ENCODE measurements at places on chromosomes 1 and 21.

DNA sequence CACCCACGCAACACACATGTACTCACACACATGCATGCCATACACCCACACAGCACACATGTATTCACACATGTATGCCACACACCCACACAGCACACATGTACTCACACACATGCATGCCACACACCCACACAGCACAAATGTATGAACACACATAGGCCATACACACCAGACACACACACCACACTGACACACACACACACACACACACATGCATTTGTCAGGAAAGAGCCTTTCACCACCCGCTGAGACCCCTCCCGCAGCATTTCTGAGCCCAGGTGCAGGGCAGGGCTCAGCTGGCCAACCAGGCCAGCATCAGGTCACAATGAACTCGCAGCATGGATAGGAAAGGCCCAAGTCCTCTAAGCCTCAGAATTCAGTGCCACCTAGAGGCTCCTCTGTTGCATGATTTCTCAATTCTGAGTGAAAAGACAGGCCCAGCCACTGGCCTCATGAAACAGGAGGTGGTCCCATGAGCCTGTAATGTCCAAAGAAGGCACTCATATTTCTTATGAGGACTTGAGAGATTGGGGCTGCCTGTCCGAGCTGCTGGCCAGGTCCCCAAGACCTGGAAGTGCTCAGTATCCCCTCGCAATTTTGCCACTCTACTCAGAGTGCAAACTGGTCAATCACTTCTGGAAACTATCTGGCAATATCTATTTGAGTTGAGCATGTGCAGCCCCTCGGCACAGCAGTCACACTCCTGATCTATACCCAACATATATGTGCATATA, 57.3 kb downstream of the PSMG1 start:
- DNase-seq, result no peak

DNA sequence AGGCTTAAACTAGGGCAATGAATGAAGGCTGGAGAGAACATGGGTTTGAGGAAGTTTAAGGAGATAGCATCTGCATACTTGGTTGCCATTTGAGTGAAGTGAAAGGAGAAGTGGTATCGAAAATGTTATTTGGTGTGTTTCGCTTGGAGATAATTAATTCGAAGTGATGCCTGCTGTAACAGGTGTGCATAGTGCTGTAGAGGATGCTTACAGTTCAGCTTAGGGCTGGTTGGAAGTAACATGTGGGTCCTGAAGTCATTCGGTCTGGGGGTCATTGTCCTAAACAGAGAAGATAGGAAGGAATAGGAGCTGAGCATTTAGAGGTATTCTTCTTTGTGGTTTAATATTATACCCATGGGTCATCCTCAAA, 301 bp upstream of the NUDT17 start:
- no peak for DNase-seq

DNA sequence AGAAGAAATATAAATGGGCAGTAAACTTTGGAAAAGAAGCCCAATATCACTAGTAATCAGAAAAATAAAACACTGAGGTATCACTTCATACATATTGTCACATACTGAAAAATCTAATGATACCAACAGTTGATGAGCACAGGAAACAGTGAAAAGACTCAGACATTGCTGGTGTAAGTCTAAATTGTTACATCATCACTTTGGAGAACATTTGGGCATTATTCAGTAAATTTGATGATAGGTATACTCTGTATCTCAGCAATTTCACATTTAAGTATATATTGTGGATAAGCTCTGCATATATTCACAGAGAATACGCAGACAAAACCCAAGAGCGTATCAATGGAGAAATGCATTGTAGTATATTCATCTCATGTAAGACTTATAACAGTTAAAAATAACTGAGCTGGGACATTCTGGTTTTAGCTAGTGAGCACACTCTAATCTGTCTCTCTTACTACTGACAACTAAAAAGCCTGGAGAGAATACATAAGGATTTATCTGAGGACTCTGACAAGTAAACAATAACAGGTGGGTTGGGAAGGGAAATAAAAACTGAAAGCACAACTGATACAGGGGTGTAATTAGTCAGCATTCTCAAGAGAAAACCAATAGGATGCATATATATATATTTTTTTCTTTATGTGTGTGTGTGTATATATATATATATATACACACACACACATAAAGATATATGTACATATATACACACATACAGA, 212.7 kb upstream of the JUN start:
- DNase-seq, result no peak

DNA sequence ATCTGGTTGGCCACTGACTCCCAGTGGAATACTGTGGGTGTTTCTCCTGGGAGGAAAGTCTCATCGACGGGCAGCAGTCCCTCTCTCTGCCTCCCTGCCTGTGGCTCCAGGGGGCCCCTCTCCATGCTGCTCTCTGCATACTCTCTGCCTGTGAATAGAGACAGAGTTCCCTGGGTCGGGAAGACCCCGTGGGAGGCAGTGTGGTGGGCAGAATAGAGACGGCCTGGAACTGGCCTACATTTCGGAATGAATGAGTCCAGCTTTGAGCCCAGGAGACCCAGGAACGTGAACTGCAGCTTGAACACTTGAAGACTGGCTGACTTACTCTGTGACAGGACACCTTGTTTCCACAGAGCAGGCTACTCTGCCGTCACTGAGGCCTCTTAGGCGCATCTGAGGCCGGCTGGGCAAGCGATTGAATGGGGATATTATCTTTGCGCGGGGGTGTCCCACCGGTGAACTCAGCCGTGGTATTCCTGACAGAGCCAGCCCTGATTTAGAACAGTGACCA, 64.0 kb downstream of the KIF21B start:
- DNase-seq, result no peak

DNA sequence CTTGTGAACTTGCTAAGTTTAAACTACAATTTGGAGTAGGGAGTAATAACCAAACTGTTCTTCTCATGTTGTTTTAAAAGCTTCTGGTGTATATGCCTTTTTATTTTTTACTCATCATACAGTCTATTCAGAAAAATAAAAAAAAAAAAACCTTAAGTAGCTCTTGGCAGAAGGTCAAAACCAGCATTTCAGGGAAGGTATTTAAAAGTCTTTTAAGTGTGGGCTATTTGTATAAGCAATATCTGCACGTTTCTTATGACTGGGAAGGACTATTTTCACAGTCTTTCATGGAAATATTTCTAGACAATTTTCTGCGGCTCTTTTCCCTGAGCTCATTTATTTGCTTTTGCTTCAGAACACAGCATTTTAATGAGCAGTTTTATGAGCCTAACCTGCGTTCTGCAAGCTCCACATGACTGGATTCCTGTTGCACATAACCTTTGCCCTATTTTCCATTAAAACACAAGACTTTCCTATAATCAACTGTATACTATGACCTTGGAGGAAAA, 60.9 kb upstream of the C1orf105 start:
- no peak for DNase-seq

DNA sequence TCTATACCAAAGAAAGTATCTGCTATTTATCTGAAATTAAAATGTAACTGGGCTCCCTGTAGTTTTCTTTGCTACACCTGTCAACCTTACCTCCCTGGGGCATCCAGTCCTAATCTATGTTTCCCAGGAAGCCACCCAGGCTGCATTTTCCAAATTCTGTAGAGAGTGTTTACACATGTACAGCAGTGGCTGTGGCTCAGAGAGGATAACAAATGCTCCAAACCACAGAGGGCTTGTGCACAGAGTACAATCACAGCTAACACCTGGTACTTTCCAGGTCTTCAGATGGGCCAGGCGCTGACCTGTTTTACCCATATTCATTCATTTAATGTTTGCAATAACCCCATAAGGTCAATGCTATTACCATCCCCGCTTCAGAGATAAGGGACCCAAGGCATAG, 146.5 kb upstream of the TNR start:
- DNase-seq, result no peak

GRCh38 chr1:43499898-43500297, 30.8 kb upstream of the PTPRF start:
- no peak for DNase-seq

DNA sequence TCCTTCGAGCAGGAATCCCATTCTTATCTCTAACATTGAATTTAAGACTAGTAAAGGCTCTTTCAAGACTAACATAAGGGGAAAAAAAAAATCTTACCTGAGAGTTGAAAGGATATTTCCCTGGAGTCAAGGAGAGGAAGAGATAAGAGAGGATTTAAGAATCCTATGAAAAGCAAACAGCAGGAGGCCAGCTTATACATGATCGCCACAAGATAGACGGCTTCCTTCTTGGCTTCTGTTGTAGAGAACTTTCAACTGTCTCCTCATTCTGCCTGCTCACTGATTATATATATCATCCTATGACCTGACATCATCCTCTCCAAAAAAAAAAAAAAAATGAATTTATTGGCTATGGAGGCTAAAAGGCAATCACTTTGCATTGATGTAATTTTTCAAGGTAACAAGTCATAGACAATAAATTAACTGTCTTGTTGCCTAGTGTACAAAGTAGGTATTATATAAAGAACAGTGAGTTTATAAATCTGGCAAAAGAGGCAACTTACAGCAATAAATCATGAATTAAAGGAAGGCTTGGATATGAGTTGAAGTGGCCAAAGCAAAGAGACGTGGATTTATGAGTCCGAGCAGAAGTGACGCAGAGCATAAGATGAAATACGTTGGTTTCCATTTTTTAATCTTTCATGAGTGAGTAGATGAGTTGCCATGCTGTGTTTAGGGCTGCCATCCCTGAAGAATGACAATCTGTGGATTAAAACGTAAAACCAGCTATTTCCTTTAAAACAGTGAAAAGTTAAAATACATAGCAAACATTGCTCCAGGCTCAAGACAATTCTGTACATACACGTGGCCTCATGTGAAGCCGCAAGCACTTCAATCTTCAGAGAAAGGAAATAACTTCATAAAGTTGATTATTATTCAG, at the start of gene UTS2:
UTS2 (minus strand) TSS at position 262 of the 880 bp plus-strand sequence; CDS start at position 200, 62 bp downstream.
- no peak for DNase-seq

DNA sequence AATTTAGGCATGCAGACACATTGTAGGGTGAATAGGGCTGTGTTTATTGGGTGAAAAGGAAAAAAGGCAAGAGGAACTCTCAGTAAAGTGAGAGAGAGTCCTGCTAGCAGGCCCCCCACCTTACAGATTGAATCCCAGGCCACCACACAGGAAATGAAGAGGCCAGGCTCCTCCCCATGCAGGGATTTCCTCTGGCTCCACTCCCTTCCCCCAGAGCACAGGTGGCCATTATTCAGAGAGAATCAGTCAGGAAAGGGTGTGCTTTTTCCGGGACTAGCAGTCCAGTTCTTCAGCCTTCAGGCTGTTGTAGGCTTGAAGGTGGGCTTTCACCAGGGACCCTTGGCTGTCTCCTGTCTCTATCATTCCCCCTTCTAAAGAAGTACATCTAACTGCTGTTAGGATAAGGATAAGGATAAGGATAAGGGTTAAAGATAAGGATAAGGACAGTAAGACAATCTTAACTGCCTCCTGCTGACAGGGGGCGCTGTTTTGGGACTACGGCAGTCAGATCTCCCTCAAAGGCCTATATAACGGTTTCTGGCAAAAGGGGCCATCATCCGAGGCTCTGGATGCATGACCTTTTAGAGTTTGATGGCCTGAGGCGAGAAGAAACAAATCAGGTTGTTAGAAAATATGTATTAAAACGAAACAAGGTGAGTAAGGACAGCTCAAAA, 26.3 kb downstream of the ZNF648 start:
- DNase-seq, result no peak

DNA sequence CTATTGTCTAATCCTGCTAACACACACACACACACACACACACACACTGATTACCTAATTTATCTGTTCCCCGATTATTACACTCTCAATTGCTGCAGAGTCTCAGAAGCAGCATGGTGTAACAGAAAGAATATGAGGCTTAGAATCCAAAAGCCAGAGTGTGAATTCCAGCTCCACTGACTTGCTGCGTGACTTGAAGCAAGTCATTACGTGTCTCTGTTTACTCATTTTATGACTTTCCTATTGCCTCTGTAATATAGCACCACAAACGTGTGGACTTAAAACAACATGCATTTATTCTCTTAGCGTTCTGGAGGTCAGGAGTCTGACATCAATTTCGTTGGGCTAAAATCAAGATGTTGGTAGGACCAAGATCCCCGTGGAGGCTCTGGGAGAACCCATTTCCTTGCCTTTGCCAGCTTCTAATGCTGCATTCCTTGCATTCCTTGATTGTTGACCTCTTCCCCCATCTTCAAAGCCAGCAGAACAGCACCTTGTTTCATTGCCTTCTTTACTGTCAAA, 55.9 kb upstream of the ATP5PO start:
- no peak for DNase-seq

DNA sequence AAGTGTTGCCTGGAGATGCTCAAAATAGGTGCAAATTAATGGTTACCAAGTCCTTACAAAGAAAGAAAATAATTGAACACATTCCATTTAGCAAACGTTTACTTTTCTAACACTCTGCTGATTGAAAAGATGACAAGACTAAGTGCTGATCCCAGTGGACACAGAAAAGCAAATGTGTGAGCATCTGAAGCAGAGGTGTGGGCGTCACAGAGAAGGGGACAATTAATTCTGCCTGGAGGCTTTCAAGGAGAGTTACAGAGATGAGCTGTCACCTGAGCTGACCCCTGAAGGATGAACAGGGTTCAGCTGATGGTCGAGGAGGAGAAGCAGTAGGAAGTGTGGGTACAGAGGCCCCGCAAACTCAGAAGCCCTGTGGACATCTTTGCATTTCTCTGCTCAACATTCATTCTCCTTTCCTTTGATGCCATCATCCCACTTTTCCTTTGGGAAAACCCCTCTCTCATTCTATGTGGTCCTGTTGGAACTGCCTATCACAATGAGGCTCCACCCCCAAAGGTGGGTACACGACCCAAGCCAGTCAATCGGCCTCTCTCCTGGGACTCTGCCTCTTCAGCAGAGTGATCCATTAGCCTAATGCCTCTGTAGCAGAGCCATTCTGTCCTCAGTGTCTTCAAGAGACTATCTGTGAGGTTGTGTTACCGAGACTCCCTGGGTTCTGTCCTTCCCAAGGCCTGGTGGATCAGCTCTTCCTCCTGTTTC, 17.2 kb upstream of the PLA2G2E start:
- DNase-seq, result no peak

- DNase-seq, result no peak
Measured at GRCh38 chr21:40616377-40616704, 230.6 kb downstream of the DSCAM start.

DNA sequence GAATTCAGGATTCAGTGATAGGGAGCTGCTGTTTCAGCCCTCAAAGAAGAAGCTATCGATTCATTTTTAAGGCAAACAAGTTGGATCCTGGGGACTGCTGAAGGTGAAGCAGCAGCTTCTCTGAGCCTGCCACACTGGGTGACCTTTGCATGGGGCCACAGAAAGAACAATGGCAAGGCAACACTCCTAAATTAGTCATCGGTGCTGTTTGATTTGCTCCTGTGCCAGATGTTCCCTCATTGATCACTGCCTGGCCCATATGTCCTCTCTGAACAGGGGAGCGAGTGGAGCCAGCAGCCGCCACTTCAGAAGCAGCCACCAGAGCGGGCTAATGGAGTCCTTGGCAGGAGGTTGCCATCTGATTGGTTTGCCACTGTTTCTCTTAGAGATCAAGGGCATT, 391.5 kb downstream of the NTNG1 start:
- DNase-seq, result no peak

DNA sequence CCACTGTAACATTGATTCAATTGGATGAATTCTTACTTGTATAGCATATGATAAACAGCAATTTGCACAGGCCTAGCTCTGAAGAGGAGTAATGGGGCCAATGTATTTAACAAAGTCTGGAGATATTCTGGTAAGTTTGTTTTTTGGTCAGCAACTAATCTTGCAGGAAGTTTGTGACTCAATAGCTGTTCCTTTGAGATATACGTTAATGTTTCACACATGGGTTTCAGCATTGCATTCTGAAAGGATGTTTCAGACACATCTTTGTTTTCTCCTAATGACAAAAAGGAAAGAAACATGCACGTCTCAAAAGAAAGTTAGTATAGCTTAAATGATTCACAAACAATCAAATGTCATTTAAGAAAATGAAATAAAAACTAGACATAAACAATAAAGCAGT, 49.0 kb downstream of the LTN1 start:
- no peak for DNase-seq
